Activated naive CD4-positive, alpha-beta T cell treated with anti-CD3 and anti-CD28 coated beads, Interleukin-2, amount 10 ng/mL, durations not matched to agents 5 hours and 36 hours (primary cell): ENCODE measurements at places on chromosomes 2 and 18. TPM values are rescaled to one million over a fixed set of nuclear protein-coding genes. Genes with fewer than 3 reads are reported as not detected.

The MOGAT1 gene
- not detected for total RNA-seq

The STARD6 gene
- not detected for total RNA-seq

The RAB17 gene
- not detected for total RNA-seq

The MC5R gene
- not detected for total RNA-seq
